ENCODE measurements at places on chromosomes 12 and 14. TPM values are rescaled to one million over a fixed set of nuclear protein-coding genes. Genes with fewer than 3 reads are reported as not detected.

GPR68 gene
- 0.04 TPM for total RNA-seq

TPPP2 gene
- not detected for total RNA-seq

ACRBP gene
- not detected for total RNA-seq

WASHC3 gene
- total RNA-seq = 79.8 TPM

SLC4A8 gene
- 2.6 TPM for total RNA-seq

RPGRIP1 gene
- not detected for total RNA-seq

PLEKHG7 gene
- total RNA-seq = not detected

PPP1R1A gene
- total RNA-seq = not detected

NKX2-1 gene
- total RNA-seq = 0.06 TPM

P2RX2 gene
- not detected for total RNA-seq

PPP4R4 gene
- total RNA-seq = 3.8 TPM

SERPINA5 gene
- total RNA-seq = 1.7 TPM

MAP3K12 gene
- 14.3 TPM for total RNA-seq

GRCh38 chr14:23068789-23069412, 11.6 kb upstream of the CDH24 start:
- peak; percentile 87 for DNase-seq

GRCh38 chr12:46450279-46450748, 77.7 kb upstream of the SLC38A2 start:
- no peak for DNase-seq

DNA sequence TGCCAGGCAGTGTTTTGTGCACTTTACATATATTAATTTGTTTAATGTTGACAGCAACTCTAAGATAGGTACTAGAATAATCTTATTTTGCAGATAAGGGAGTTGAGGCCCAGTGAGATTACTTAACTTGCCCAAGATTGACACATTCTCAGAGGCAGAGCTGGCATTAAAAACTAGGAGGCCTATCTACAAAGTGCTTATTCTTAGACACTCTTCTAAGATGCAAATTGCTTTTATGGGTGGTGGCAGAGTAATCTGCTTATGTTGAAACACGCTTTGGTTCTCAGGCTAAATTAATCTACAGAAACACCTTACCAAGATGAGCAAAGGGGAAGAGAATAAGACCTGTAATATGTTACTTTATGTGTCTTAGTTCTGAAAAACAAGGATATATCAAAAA, 7.2 kb downstream of the MGP start:
- DNase-seq = no peak

- no peak for DNase-seq
These were observed 355.6 kb downstream of the LRIG3 start for GRCh38 chr12:58564721-58565120.

DNA sequence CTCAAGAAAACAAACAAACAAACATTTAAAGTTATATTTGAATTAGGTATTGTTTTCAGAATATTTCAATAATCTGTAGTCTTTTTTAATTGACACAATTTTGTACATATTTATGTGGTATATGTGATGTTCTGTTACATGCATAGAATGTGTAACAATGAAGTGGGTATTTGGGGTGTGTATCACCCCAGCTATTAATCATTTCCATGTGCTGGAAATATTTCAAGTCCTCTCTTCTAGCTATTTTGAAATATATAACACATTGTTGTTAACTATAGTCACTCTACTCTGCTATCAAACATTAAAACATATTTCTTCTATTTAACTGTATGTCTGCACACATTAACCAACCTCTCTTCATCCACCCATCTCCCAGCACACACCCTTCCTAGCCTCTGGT, 32.0 kb upstream of the SIX1 start:
- no peak for DNase-seq

- DNase-seq = peak; percentile 80
These were observed 9.2 kb upstream of the INF2 start for GRCh38 chr14:104680056-104680805.

GRCh38 chr12:1553987-1554982, 40.1 kb downstream of the FBXL14 start:
- DNase-seq = no peak

DNA sequence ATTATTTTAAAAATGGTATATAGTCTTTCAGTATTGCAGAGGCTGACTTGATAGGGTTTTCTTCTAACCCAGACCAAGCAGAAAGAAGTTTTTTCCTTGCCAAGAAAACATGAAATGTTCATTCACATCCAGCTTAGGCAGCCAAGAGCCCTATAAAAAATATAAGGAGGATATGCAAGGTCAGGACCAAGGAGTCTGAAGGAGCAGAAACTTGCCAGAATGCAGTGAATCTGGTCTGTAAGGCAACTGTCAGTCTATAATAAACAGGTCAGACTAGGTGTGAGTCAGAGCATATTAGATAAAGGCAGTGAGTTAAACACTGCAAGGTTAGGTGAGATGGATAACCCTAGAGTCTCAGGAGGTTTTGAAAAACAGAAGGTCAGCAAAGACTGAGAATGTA, 645.5 kb downstream of the C12orf50 start:
- no peak for DNase-seq

GRCh38 chr14:85281921-85282320, 248.0 kb upstream of the FLRT2 start:
- no peak for DNase-seq

DNA sequence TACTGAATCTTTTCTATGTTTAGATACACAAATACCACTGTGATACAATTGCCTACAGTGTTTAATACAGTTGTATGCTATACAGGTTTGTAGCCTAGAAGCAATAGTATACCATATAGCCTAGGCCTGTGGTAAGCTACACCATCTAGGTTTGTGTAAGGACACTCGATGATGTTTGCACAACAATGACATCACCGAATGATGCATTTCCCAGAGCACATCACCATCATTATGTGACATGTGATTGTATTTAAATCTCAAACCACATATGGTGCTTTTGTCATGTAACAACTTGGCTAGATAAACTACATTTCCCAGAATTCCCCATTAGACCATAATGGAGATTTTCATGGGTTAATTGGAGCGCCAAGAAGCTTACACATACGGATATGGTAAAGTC, 128.4 kb upstream of the CPNE8 start:
- DNase-seq = no peak

- DNase-seq = no peak
These were observed 130.3 kb downstream of the TMEM30B start for GRCh38 chr14:61150851-61151250.

GRCh38 chr12:11943919-11944700, 126.6 kb upstream of the BCL2L14 start:
- no peak for DNase-seq

- DNase-seq = peak; percentile 49
These were observed 105.1 kb downstream of the TMTC3 start for GRCh38 chr12:88247241-88247643.

DNA sequence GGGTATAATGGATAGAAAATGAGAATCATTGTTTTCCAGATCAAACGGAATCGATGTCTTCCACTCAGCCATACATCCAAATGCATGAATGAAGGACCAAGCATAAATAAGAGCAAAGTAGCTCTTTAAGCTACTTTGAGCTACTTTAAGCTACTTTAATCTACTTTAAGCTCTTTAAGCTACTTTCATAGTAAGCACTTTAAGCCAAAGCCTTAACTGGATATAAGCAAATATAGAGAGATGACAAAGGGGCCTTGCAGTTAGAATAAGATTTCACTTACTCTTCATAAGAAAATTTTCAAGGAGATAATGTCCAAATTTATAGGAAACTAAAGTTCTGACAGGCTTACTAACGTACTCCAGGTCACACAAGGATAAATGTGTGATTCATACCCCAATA, 355.6 kb upstream of the KITLG start:
- DNase-seq = no peak

DNA sequence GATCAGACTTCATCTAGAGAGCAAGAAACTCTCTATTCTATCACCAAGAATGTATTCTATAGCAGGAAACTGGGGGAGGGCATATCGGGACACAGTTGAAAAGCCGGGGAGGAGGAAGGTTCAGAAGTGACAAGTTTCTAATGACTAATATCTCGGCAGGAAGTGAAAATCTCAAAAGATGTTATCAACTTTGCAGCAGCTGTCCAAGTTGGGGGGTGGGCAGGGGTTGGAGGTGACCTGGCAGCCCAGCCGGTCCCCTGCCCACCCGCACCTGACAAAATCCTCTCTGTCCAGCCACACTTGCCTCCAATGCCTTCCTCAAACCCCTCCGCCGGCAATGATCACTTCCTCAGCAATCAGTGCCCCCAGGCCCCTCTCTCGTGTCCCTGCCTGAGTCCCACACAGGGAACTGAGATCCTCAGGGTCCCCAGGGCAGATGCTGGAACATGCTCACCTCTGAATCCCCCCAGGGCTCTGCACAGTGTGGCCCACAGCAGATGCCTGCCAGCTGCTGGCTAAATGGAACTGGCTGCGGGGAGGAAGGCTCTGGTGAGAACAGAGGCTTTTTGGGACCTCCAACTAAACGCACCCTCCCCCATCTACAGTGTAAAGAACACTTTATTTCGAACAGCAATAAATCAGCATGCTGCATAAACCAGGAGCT, 43.9 kb downstream of the CCDC88C start:
- no peak for DNase-seq

DNA sequence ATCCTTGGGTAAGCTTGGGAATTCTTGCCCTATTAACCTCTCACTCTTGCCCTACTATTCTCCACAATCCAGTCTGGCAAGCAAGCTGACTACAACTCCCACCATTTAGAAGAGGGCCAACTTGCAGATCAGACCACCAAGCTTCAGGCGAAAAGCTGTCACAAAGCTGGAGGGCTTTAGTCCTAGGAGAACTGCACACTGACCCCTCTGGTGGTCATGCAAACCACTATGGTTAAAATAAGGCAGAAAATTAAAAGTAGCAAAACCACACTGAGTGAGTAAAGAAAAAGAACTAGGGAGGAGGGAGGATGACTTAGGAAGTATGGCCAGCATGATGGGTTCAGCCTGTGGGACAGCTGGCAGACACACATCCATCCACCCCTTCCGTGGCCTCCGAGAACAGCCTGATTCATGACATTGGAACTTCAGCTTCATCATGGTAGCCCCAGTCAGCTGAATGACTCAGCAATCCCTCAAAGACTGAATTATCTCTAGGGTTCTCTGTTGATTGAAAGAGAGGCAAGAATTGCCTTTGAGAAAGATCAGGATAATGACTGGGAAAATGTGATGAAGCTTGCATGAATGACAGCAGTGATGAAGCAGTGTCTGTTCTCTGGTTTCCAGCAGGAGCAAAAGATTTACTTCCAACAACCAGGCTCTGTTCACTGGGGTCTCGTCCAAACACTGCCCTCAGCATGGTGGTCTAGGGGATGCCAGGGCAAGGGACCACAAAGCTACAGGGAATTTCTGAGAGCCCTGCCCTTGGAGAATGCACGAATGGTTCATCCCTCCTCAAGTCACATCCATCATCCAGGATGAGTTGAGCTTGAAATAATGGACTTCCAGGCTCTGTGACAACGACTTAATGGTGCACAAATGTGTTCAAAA, 24.4 kb downstream of the PITPNM2 start:
- peak; percentile 96 for DNase-seq

- DNase-seq = no peak
These were observed 1.9 kb upstream of the KRT18 start for GRCh38 chr12:52946797-52947547.

GRCh38 chr12:113866496-113866895, 99.6 kb downstream of the RBM19 start:
- no peak for DNase-seq

DNA sequence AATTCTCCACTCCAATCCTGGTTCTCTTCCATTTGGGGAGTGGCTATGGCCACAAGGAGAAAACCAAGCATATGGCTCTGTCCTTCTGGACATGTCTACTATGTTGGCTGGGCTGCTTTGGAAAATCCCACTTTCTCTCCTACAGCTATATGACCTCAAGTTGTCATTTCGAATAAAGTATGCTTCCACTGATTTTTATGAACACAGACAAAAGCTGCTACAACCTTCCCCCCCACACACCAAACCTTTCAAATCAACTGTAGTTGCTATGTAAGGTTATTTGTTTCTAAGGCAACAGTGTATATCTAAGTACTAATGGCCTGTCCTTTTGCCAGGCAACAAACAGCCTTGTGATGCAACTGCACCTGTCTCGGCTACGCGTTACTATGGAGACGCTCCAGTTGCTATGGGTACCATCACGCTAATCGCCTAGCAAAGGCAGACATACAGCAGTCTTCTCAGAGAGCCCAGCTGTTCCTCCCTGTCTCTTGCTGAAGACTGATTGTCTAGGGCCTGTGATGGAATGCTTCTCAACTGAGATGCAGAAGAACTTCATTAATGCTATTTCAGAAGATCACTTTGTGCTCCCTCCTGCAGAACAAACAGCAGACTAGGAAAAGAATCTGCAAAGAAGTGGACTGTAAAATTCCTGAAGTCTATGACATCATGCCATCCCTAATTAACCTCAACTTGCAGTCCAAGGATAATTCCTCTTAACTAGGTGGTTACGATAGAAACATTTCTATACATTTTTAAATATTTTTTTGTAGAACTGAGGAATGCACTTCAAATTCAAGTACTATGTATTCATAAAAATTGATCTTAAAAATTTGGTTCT, 67.6 kb downstream of the FOXN3 start:
- no peak for DNase-seq

- no peak for DNase-seq
These were observed at the start of gene GZMH for GRCh38 chr14:24609655-24610344. TSS of gene GZMH (minus strand) at chr14:24609685. CDS start at chr14:24609613, 72 bp downstream.

DNA sequence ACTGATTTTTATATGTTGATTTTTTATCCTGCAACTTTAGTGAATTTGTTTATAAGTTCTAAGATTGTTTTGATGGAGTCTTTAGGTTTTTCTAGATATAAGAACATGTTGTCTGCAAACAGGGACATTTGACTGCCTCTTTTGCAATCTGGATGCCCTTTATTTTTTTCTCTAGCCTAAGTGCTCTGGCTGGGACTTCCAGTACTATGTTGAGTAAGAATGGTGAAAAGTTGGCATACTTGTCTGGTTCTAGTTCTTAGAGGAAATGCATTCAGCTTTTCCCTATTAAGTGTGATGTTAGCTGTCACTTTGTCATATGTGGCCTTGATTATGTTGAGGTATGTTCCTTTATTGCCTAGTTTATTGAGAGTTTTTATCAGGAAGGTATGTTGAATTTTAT, 68.1 kb downstream of the ERC1 start:
- DNase-seq = no peak

DNA sequence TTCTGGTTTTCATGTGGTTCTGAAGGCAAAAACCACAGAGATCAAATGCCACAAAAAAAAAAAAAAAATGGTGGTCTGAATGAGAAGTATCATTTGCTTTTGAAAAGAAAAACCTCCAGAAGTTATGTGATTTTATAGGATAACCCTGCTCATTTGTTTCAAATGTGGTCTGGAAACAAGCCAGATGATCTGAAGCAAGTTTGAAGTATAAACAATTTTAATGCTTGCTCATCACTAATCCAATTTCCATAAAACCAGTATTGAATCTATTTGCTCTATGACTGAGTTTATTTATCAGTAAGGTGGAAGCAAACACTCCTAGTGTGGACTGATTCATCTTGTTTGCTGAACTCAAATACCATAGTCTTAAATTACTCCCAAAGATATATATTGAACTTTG, 407.3 kb upstream of the FLRT2 start:
- DNase-seq = peak; percentile 64
